ENCODE measurements at places on chromosomes 6 and 20.

DNA sequence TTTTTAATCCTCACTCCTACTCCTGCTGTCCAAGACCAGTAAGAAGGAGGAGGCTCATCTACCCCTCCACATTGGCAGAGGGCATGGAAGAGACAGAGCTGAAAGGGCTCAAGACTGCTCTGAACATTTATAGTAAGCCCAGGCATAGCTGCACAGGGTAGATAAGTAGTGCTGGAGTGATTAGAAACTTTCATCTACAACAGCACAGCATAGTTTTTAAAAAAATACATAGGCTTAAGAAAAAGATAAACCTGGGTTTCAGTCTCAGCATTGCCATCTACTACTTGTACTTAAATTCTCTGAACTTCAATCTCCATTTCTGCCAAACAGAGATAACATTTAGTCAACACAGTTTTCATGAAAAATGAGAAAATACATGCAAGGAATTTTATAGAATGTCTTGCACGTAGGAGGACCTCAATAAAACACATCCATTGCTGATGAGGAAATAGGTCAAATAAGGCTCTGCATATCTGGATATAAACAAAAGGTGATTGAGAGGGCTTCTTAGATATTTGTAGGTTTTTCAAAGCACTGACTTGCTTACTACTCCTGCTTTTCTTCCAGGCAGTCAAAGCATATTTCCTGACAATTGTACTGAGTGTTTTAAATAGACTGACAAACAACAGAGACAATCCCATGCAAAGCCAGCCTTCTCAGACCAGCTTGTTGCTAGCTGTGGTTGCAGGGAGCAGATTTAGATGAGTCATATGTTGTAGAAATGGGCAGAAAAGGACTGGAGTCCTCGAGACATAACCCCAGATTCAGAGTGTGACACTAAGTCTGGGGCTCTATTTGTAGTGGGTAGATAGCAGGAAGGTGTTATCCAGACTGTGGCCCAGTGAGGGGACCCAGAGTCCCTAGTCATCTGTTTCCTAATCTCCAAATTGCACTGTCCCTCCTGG is 107.4 kb upstream of the TAB2 start:
- DNase-seq: peak; percentile 53

- DNase-seq: no peak
These were observed 130.6 kb upstream of the TAB2 start for GRCh38 chr6:149186873-149187272.

DNA sequence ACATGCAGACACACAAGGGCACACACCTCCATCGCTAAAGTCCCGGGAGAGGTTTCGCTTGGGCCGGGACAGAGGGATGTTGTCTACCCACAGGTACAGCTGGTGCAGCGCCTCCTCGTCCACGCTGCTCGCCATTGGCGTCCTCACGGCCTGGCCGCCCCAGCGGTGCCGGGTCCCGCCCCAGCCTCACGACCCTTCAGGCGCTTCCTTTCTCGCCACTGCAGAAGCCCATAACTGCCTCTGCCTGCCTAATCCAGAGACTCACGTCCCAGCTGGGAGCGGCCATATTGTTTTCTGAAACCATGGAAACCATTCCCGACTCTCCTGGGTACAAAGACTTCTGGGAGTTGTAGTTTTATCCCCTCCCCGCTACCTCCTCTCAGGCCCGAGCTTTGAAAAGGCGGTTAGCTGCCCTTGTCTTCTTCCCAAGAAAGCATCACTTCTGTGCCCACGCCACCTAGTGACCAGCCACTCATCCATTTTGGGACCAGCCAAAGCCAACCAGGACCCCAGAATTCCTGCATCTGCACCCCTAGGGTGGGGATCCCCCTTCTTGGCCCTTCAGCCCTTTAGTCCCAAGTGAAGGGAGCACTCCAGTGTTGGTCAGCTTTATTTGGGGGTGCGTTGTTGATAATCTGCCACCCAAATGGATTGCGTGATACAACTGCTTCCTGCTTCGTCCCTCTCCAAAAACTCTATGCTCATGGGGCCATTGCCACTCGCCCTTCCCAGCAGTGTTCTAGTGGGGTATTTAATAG is at the start of gene SPEF1:
Gene SPEF1 (minus strand): TSS at position 296 of the 758 bp plus-strand sequence. CDS start 161 bp downstream, at position 135.
- DNase-seq: peak; percentile 56

DNA sequence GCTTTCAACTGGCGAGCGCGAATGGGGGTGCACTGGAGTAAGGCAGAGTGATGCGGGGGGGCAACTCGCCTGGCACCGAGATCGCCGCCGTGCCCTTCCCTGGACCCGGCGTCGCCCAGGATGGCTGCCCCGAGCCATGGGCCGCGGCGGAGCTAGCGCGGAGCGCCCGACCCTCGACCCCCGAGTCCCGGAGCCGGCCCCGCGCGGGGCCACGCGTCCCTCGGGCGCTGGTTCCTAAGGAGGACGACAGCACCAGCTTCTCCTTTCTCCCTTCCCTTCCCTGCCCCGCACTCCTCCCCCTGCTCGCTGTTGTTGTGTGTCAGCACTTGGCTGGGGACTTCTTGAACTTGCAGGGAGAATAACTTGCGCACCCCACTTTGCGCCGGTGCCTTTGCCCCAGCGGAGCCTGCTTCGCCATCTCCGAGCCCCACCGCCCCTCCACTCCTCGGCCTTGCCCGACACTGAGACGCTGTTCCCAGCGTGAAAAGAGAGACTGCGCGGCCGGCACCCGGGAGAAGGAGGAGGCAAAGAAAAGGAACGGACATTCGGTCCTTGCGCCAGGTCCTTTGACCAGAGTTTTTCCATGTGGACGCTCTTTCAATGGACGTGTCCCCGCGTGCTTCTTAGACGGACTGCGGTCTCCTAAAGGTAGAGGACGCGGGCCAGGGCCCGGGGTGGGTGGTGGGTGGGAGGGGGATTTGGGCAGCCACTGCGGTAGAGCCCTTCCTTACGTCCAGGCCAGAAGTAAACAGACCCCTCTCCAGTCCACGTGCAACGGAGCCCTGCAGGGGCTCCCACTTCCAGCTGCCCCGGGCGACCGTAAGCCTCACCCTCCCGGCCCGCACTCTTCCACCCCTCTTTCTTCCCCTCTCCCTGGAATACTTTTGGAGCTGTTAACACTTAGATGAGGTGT is 998 bp downstream of the BMP2 start:
- DNase-seq: no peak

DNA sequence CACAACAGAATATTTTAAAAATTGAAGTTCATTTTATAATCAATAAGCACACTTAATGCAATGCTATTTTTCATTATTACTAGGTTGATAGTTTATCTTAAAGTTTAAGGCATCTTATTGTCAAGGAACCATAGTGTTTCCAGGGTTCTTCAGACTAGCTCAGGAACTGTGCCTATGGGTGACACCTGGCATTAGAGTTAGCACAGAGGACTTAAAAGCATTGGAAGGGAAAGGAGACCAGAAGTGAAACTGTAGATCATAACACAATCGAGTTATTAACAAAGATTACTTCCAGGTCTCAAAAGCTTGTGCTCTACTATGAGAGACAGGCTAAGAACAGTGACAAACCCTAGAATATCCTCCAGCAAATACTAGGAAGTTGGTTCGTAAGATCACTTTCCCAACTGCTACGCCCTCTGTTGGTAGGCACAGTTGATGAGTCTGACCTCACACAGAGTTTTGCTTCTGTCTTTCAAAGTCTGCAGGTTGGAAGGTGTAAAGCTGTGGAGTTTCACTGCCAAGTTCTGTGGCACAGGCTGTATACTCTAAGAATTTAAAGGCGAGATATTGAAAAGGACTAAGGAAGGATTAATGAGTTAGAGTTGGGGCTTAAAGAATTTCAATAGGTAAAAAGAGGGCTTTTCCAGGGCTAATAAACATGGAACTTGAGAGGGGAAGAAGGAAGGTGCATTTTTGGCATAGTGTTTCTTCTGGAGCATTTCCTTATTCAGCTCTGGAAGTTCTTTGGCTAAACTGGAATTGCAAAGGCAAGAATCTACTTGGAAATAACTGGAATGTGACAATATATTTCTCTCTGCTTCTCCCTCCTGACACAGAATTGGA is 531.3 kb upstream of the JAG1 start:
- peak; percentile 6 for DNase-seq

Data from CD4-positive, alpha-beta T cell treated with Interleukin-17A for 4 hours (primary cell).